HepG2 (cell line): ENCODE measurements at places on chromosomes 3 and 15.

DNA sequence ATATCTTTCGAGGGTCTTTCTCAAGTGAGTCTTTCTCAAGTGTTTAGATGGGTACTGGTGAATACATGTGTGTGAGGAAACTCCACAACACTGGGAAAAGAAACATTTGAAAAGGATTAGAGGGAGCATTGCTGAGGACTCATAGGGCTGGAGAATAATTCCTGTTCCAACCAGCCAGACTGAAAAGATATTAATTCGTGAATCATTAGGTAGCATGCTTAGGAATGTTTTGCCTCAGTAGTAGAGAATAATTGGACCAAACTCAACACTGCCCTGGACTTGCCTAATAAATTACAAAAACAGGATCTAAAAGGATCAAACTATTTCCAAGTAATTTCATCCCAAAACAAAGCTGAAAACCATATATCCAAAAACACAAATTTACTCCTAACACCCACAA is 17.3 kb downstream of the PP2D1 start:
- H3K4me3 ChIP-seq, result no peak overlapping the region
- no peaks in the 10 kb centered on the region for H3K27me3 ChIP-seq
- DNase-seq, result no peak

GRCh38 chr3:56624725-56625124 is 58.3 kb downstream of the TASOR start:
- H3K36me3 ChIP-seq, result peaks cover 36% of the 10 kb centered on the region
- no peaks in the 10 kb centered on the region for H3K27me3 ChIP-seq
- no peak for DNase-seq
- no peak overlapping the region for H3K27ac ChIP-seq
- H3K4me3 ChIP-seq, result no peak overlapping the region

DNA sequence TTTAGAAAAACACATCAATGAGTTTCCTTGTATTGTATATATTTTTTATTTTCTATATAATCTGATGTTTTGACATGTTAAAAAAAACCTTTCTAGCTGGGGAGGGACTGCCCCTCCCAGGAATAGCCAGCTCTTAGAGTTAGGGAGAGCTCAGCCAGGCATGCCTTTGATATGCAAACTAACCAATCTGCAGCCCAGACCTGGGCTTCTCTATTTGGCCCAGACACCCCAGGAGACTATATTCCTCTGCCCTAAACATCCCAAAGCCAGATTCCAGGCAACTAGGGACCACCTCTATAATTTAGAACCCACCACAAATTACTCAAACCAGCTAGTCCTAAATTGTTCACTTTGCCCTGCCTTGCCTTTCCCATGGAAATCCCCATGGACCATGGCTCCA is 390.9 kb upstream of the ADAMTS9 start:
- no peaks in the 10 kb centered on the region for H3K36me3 ChIP-seq
- H3K4me1 ChIP-seq, result no peaks in the 10 kb centered on the region
- H3K4me3 ChIP-seq, result no peak overlapping the region
- no peak for DNase-seq

- H3K27ac ChIP-seq, result no peak overlapping the region
- H3K36me3 ChIP-seq, result no peaks in the 10 kb centered on the region
- H3K4me1 ChIP-seq, result no peaks in the 10 kb centered on the region
Observed at GRCh38 chr15:78651930-78652615, 11.1 kb upstream of the CHRNB4 start.

- H3K4me3 ChIP-seq, result no peak overlapping the region
- no peaks in the 10 kb centered on the region for H3K4me1 ChIP-seq
- no peak overlapping the region for H3K27ac ChIP-seq
- DNase-seq, result no peak
- no peaks in the 10 kb centered on the region; the same call in none of the 2 replicates for H3K27me3 ChIP-seq
- no peaks in the 10 kb centered on the region for H3K36me3 ChIP-seq
Observed at GRCh38 chr3:150146991-150147761, 176.5 kb upstream of the PFN2 start.

GRCh38 chr3:72343078-72343477 is 505.2 kb downstream of the SHQ1 start:
- no peak for DNase-seq
- no peaks in the 10 kb centered on the region for H3K36me3 ChIP-seq
- H3K4me3 ChIP-seq, result no peak overlapping the region

DNA sequence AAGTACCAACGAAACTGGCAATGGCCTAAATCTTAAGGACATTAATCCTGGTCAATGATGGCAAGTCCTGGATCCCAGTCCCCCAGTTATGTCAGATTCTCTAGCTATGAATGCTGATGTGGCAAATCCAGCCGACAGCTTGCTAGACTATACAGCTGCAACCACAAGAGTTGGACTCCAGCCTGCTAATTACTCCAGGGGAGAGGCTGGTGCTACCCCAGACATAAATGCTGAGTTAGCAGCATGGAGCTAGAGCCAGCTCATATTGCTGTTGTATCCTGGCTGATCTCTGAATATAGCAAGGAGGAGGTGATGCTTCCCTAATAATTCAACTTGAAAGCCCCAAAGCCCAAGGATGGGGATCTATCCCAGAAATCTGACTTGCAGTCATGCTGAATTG is 207.1 kb downstream of the LRRN1 start:
- H3K4me1 ChIP-seq, result no peaks in the 10 kb centered on the region
- no peaks in the 10 kb centered on the region for H3K27me3 ChIP-seq
- H3K36me3 ChIP-seq, result no peaks in the 10 kb centered on the region
- no peak for DNase-seq
- H3K4me3 ChIP-seq, result no peak overlapping the region
- H3K27ac ChIP-seq, result no peak overlapping the region
